ENCODE measurements at places on chromosomes 5 and 9.

DNA sequence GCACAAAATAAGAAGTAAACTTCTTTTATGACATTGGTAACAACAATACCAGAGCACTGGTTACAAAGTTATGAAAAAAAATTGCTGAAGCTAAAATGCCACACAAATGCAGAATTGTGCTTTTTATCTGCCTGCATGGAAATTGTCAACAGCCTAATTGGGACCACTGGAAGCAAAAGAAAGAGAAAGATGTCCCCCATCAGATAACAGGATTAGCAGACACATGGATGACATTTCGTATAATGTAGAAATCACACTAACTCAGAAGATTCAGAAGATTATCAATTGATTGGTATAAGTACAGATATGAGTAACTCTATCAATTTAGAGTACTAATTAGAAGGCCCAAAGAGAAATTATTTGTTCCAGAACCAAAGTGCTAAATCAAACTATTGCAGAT, 19.1 kb upstream of the FRMD3 start:
- no peak for DNase-seq

DNA sequence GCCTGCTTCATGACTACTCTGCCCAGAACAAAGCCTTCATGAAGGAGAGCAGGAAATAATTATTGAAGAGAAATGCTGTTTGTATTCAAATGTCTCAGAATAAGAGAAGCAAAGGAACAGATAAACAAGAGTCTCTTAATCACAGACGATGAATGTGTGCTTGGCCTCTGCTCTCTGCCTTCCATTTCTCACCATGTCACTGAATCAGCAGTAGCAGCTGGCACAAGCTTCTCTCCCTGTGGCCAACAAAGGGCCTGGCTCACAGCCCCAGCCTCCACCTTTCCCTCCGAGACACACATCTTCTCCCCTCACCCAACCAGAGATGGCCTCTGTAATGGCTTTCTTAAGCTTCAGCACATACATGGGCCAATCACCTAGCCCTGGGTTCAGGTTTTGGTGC, 128.1 kb upstream of the SLIT3 start:
- DNase-seq: no peak

DNA sequence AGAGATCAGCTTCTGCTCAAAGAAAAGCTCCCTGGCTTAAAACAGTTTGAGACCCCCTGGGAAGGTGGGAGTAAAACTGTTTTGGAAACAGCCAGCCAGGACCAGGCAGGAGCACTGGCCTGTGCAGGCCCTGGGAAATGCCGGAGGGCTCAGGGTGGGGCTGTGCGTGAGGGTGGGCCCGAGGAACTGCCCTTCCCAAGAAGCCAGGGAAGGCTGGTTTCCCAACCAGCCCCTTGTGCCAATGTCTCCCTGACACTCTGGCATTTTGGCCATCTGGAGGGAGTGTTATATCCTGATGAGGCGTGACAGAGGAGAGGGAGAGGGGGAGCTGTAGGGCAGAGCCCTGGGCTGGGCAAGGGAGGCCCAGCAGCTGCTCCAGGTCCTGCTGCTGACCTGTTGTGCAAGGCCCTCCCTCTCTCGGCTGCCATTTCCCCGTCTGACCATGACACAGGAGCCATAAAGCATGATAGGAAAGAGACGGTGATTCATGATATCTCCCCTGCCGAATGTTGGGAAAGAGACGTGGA, 16.1 kb downstream of the OLFML2A start:
- no peak for DNase-seq

DNA sequence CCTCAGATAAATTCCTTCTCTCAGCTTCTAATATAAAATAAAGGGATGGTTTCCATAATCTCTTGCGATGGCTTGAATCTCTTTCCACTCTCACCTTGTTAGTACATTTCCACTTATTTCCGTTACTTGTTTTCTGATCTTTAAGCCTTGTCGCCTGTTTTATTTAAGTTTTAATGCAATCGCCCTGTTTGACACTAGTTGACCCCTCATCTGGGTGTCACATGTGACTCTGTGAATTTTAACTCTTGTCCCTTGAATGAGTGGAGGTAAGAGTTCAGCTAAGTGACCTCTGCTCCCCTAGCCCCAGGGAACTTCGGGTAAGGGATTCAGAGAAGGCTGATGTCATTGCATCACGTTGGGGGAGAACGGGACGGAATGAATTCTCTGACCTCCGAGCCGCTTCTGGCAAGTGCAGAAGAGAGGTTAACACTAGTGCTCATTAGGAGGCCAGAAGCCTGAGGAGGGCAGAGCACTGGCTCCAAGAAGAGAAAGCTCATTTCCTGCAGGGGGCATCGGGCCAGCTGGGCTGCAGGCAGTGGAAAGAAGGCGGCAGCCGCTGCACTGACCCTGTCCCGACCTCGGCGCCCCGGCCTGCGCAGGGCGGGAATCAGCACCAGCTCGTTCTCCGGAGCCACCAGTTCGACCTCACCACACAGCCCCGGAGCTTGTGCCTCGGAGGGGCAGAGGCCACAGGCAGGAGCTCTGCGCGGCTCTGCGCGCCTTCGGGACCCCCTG, 569 bp downstream of the HINT2 start:
- no peak for DNase-seq

GRCh38 chr5:159415301-159415937, 85.1 kb upstream of the IL12B start:
- DNase-seq: no peak

DNA sequence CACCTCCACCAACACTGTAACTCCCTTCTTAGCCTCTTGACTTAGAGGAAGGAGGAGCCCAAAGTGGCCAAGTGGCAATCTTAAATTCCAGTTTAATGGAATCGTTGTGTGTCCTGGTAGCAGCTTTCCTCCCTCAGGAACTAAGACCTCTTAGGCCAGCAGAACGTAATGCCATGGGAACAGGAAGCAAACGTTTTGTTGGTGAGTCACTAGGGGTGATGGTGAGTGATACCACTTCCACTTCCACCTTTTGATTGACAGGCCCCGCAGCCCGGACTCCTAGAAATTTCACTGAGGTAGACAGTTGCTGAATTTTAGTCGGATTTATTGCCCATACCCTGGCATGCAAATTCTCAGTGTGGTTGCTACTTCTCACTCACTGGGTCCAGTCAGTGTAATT, 94.2 kb upstream of the FBN2 start:
- DNase-seq: no peak

- DNase-seq: no peak
Measured at GRCh38 chr9:18143073-18143745, 330.7 kb upstream of the ADAMTSL1 start.

GRCh38 chr5:56607551-56607950, 207.8 kb upstream of the MAP3K1 start:
- no peak for DNase-seq

GRCh38 chr9:591292-591691, 250.2 kb upstream of the DMRT1 start:
- DNase-seq: no peak

- no peak for DNase-seq
Measured at GRCh38 chr5:52359261-52359660, 428.5 kb upstream of the ITGA1 start.

- no peak for DNase-seq
Measured at GRCh38 chr5:68148096-68148495, 67.5 kb upstream of the PIK3R1 start.

GRCh38 chr5:64839936-64840335, 71.2 kb downstream of the CWC27 start:
- no peak for DNase-seq

GRCh38 chr5:147303976-147304375, 69.2 kb downstream of the STK32A start:
- DNase-seq: no peak

DNA sequence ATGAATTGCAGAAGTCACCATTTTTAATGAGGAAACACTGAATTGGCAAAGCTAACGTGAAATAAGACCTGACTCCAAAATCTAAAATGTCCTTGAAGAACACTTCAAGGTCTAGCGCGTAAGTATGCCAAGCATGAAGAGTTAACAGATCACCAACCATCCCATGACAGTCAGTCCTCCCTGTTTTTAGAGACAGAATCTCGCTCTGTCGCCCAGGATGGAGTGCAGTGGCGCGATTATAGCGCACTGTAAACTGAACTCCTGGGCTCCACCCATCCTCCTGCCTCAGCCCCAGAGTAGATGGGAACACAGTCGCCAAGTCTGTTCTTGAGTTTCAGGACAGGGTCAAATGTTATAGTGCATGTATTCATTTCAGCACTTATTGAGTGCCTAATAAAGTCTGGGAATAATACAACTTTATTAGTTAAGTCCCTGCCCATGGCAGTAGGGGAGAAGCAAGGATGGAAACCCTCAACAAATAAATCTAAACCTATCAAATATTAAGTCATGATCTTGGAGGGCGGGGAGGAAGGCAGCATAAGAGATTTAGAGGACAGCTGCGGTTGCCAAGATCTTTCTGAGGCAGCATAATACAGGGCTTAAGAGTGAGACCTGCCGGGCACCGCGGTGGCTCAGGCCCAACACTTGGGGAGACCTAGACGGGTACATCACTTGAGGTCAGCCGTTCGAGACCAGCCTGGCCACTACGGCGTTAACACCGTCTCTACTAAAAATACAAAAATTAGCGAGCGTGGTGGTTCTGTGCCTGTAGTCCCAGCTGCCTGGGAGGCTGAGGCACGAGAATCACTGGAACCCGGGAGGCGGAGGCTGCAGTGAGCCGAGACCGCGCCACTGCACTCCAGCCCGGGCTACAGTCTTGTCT, 1.1 kb downstream of the ATPSCKMT start:
- no peak for DNase-seq

GRCh38 chr5:85334-85995, 6.5 kb upstream of the PLEKHG4B start:
- no peak for DNase-seq

DNA sequence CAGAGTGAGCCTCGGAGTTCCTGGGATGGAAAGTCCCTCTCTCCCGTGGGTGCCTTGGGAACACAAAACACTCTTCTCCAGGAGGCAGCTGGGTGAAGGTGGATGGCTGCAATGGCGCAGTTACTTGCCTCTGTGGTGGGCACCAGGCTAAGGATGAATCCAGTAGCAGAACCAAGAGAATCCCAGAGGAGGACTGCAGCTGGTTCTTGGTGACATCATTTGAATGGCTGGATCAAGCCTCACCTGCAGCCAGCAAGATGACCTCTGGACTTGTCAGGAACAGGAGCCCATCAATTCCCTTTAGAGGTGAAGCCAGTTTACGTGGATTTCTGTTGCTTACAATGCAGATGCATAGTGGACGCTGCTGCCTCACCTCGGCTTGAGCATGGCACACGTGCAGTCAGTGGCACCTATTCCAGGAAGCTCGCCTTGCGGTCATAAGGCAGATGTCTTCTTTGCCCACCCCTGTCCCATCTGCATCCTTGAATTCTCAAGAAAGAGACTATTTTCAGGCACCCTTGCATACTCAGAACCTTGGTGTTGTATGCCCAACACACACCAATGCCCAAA, 34.1 kb upstream of the ADAMTS2 start:
- no peak for DNase-seq

DNA sequence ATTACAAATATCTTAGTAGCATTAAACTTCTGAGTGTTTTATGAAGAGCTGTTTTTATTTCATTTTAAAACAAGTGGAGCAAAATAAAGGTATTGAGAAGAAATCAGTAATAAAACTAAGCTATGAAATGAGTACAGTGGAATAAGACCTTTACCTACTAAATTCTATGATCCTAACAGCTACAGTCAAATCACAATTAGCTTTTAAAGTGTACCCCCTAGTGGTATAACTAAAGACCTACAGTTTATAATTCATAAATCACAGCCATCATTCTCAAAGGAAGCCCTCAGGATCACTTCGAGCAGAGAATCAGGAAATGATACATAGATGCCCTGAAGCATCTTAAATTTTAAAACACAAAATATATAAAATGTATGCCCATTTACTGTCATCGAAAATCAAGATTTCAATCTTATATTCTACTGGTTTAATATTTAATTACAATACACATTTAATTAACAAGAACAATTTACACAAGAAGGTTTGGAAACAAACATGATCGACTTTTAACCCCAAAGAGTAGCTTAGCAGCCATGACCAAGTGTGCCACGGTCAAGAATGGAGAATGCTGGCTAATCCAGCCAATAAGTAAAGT, 12.3 kb downstream of the CCNH start:
- DNase-seq: peak; percentile 34

DNA sequence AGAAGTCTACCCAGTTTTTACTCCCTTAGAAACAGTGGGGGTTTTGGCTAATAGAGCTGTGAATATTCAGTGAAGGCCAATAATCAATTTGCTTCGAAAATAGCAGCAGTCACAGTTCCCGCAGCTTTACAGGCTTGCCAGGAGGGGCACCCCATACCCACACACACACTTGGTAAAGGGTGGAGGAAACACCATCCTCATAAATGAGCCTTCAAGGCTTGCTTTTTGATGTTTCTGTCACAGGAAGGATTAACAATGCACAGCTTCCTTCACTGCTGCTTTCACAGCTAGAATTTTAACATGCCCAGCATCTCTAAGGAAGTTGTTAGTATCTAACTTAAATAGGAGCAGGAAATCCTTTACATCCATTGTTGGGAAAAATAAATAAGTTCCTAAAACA, 1247.5 kb upstream of the C9orf72 start:
- DNase-seq: no peak

DNA sequence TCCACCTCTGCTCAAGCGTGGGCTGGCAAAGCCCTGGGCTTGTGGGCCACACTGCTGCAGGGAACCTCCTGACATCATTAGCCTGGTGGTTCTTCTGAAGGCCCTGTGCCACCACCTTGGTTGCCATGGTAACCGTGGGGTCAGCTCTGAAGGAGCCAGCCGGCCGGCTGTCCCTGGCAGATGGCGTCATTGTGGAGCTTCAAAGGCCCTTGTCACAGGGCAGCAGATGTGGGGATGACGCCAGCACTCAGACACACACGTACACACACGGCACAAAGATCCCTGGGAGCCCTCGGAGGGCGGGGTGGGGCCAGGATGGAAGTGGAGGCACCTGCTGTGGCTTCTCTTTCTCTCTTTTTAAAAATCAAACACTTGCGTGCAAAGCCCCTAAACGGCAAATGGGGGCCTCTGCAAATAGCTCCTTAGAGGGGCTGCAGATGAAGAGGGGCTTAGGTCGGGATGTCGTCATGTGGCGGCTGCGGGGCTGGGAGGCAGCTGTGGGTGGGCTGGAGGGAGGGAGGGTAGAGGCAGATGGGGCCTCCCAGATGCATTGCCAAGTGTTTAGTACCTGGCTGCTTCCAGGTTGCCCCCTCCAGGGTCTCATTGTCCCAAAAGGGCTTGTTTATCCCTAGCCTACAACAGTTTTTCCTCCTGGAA, 19.5 kb upstream of the RPL26L1 start:
- DNase-seq: no peak

DNA sequence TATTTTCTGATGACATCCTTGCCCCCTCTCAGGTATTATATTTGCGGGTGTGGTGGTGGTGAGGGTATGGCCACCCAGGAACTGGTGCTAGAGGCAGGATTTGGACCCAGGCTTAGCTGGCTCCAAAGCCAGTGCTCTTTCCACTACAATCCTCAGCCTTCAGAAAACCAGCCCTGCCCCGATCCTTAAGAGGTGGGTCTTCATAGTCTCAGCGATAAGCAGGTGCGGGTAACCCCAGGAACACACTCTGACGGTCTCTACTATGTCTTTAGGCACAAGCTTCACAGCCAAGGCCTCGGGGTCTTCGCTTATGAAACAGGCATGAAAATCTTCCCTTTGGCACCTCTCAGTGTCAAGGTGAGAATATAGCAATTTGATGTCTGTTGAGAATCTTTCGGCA, 169.3 kb downstream of the FGF18 start:
- DNase-seq: no peak

- DNase-seq: no peak
Measured at GRCh38 chr5:168870910-168871309, 291.7 kb upstream of the PANK3 start.
